ENCODE measurements at places on chromosomes 6 and 20. TPM values are rescaled to one million over a fixed set of nuclear protein-coding genes. Genes with fewer than 3 reads are reported as not detected.

NNAT gene
- not detected for total RNA-seq

C20orf144 gene
- 0.31 TPM for total RNA-seq

PPP1R16B gene
- total RNA-seq: not detected

CRISP2 gene
- total RNA-seq: not detected

CLVS2 gene
- not detected for total RNA-seq

HCK gene
- total RNA-seq: not detected

ALDH8A1 gene
- total RNA-seq: not detected

NR2E1 gene
- total RNA-seq: not detected

DPPA5 gene
- total RNA-seq: not detected

BMP6 gene
- total RNA-seq: 0.47 TPM

VSTM2L gene
- total RNA-seq: not detected

PDE10A gene
- total RNA-seq: 0.37 TPM

NFATC2 gene
- total RNA-seq: 0.70 TPM

HUS1B gene
- not detected for total RNA-seq

EYS gene
- not detected for total RNA-seq

DNA sequence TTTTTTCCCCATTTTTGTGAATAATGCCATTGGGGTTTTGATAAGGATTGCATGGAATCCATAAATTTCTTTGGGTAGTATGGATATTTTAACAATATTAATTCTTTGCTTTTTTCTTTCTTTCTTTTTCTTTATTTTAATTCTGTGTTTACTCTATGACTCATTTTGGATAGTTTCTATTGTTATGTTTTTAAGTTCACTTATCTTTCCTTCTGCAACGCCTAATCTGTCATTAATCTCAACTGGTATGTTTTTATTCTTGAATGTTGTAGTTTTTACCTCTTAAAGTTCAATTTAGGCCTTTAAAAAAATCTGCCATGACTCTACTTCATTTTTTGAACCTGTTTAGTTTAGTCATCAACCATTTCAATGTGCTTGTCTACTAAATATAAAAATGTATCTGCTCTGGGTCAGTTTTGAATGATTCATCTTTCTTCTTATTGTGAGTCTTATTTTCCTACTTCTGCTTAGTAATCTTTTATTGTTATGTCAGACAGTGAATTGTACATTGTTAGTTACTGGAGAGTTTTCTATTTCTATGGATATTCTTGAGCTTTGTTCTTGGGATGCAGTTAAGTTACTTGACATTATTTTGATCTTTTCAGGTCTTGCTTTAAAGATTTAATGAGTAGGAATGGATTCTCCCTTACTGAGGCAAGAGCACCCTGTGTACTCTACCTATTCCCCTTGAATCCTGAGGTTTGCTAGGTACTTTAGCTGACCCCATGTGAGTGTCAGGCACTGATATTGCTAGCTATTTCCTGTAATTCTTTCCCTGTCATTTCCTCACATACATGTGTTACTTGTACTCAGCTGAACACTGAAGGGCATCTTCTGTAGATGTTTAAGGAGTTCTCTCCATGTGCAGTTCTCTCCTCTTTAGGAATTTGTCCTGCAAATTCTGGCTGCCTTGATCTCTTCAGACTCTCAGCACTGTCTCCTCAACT, 104.2 kb downstream of the TFAP2B start:
- DNase-seq: no peak

DNA sequence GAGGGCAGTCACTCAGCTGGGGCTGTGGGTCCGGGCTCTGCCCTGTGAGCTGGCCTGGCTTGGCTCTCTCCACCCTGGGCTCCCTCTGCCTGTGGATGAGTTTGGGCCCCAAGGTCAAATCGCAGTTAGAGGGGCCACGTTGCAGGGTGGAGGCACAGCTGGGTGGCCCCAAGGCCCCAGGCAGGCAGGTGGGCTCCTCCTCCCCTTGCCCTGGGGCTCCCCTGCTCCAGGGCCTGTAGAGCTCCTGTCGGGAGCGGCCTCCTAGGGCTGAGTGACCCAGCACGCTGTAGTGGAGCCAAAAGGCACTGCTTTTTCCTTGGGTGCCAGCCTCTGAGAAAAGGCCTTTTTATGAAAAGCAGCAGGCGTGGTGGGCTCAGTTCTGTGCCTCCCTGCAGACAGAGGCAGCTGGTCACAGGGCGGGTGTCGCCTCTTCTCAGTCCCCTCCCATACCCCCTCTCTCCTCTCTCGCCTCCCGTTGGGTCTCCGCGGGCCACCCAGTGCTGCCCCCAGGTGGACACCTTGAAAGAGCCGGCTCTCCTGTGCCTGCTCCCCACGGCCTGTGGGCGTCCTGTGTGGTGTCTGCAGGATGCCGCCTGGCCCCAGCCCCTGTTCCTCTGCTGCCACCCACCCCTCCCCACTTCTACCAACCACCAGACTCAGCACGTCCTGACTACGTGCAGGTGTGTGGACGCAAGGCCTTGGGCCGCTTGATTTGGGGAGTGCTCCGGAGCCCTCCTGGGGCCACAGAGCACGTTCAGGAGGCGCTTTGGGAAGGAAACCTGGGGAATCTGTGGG, 13.2 kb downstream of the SS18L1 start:
- no peak for DNase-seq

- no peak for DNase-seq
Observed at GRCh38 chr6:148831064-148831463, 84.2 kb downstream of the UST start.

DNA sequence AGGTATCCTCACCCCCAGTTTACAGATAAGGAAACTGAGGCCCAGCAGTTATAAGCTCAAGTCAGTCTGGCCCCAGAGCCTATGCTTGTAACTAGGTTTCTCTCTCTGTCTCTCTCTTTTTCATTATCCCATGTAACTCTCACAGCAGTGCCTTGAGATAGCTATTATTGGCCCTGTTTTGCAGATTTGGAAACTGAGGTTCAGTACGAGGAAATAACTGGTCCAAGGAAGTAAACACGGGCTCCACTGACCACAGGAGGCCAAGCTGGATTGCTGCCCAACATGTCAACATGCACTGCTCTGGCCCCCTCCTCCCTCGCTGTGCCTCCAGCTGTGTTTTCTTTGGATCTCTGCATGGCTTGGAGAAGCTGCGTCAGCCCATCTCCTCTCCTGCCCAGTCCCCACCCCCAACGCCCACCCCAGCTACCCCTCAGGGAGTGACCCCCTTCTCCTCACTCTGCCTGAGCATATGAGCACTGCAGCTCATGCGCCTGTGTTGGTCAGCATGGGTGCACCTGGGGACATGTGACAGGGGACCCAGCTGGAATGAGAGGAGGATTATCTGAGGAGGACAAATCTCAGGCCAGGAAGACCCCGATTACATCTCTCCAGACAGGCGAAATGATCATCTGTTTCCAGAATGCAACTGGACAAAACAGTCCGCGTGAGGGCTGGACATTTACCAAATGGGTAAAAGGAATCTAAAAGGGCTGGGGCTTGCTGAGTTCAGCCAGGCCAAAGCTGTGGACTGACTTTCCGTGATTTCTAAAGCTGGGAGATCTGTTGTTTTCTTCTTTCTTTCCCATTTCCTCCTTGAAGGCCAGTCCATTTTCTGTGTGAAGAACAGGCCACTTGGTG, 7.8 kb upstream of the PLTP start:
- no peak for DNase-seq

GRCh38 chr20:40753472-40753871, 64.4 kb upstream of the MAFB start:
- DNase-seq: no peak

DNA sequence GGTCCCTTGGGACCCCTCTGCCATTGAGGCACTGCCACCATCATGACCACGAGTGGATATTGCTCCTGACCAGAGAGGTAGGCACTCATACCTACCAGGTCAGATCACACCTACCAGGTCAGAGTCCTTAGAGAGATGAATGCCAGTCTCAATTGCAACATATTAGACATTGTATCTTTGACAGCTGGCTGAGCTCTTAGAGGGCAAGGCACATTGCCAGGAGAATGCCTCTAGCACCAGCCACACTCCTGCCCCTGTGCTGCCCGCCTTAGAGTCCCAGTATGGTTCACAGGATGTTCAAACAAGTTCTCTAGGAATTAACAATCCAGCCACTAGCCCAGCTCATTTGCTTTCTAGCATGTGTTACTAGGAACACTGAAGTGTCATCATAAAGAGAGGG, 65.9 kb downstream of the TMEM244 start:
- peak; percentile 48 for DNase-seq

GRCh38 chr6:156747715-156748114, 29.5 kb upstream of the ARID1B start:
- no peak for DNase-seq

GRCh38 chr6:3627956-3628835, 123.3 kb downstream of the PXDC1 start:
- DNase-seq: no peak

DNA sequence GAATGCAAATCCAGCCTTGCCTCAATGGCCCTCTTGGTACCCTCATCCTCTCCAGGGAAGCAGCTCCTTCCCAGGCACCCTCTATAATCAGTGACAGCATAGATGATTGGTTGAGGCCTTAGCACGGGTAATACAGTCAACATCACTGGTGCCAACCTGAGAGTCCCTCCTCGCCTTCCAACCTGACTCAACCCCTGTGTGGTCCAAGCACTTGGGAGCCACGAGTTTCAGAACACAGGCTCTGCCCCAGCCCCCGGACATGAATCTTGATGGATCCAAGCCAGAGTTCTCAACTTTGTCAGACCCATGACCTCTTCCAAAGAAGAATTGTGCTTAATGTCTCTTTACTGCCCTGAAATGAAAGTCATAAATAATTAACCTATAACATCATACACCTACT, 213.9 kb downstream of the PREX1 start:
- no peak for DNase-seq

- peak; percentile 5 for DNase-seq
Observed at GRCh38 chr20:58670102-58670501, 19.0 kb downstream of the STX16 start.

DNA sequence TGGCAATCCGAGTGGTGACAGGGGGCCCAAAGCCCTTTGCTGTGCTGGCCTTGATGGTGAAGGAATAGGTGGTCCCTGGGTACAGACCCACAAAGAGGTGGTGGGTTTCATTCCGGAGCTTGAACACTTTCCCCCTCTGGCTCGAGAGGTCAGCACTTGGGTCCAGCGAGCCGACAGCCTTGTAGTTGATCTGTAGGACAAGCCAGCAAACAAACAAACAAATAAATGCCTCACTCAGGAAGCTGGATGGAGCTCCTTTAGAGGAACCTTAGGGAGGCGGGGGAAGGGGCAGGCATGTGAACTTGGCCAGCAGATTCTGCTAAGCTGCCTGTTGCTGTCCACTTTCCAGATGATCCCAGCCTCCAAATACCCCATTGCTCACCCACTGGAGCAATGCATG, 733.9 kb upstream of the CHD6 start:
- DNase-seq: no peak

GRCh38 chr6:170459451-170459850, 93.7 kb downstream of the PSMB1 start:
- peak; percentile 33 for DNase-seq

GRCh38 chr6:126102358-126102757, 116.0 kb downstream of the TRMT11 start:
- no peak for DNase-seq

- DNase-seq: no peak
Observed at GRCh38 chr20:46420878-46421277, 14.5 kb upstream of the ELMO2 start.

DNA sequence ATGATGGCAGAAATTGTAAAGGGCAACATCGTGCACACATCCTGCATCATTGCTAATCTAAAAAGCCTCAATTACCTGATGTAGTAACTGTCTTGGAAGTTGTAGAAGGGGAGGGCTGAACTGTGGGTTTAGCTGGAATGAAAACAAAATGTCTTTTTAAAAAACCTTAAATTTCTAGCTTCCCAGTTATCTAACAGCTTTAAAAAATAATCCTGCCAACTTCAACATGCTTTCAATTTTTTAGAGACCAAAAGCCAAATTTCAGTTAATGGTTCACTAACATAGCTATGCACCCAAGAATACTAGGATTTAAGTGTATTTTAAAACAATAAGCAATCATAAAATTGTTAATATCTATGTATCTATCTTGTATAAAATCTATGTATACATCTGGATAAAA, 11.9 kb downstream of the CD164 start:
- DNase-seq: no peak

GRCh38 chr20:289693-290083, 862 bp downstream of the C20orf96 start:
- no peak for DNase-seq

GRCh38 chr6:85461798-85462170, 11.9 kb downstream of the NT5E start:
- DNase-seq: no peak

DNA sequence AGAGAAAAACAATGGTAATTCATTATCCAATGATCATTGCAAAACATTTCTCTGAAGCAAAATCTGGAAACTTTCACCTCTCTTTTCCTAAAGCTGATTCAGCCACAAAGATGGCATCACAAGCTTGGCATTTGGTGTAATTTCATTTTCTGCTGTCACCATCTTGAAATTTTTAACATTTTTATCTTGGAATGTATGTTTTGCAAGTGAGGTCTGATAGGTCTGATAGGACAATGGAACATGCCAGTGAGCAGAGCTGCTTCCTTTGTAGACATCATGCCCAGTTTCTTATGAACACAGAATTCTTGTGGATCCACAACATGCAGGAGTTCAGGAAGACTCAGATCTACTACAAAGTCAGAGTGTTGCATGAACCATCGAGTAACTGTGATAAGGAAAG, 969.6 kb downstream of the EYS start:
- DNase-seq: no peak

GRCh38 chr6:28135393-28135792, 6.3 kb upstream of the ZKSCAN8 start:
- no peak for DNase-seq

DNA sequence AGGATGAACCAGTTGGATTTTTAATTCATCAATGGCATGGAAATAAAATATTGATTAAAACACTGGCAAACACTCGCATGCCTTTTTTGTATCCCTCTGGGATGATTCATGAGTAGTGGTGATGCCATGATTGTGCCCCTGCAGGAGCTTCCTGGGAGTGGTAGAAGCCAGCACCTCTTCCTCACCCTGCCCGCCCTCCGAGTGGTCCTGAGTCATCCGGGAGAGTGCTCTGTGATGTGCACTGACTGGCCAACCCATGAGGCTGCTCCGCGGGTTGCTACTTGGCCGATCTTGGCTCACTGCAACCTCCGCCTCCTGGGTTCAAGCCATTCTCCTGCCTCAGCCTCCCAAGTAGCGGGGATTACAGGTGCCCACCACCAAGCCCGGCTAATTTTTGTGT, 27.4 kb downstream of the GJA10 start:
- DNase-seq: no peak

DNA sequence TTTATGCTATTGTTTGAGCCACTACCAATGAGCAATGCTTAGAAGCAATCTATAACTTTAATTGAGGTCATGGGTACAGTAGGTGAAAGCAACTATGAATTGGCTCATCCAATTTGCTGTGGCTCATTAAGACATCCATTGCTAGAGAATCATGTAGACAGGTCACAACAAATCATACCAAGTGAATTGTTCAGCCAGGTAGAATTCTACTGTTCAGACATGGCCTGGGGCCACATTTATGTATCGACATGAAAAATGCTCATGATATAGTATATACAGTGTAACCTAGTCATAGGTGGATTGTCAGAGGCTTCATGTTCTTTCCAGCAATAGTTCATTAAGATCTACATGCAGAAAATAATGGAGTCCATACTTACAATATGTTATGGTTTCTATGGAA, 633.7 kb upstream of the EYS start:
- no peak for DNase-seq

GRCh38 chr6:107714104-107714503, 110.0 kb downstream of the SCML4 start:
- DNase-seq: no peak

Data from HFFc6 (cell line).